ENCODE measurements at places on chromosomes 6 and 20. TPM values are rescaled to one million over a fixed set of nuclear protein-coding genes. Genes with fewer than 3 reads are reported as not detected.

DNA sequence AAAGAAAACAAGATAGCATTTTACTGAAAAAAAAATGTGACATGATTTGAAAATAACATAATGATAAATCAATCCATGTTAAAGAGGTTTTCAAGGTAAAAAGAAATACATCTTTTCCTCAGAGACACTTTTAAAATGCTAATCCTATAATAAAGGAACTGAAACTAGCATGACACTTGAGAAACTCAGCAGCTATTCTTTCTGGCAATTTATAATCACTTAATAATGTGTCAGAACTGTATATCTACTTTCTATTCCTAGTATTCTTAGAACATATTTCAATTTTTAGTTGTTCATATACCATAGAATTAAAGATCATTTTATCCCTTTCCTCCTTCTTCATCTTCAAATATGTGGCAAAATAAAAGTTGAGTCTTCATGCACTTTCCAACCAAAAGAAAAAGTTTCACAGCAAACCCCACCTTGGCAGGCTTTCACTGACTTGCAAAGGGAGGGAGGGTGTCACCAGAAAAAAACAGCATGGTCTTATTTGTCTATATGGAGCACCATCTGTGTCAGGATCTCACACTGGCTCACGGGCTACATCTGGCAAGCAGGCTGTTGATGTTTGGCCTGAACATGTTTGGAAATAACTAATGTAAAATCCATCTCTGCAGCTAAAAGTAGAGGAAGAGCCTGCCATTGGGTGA, 48.5 kb downstream of the FHL5 start:
- no peak for DNase-seq

DNA sequence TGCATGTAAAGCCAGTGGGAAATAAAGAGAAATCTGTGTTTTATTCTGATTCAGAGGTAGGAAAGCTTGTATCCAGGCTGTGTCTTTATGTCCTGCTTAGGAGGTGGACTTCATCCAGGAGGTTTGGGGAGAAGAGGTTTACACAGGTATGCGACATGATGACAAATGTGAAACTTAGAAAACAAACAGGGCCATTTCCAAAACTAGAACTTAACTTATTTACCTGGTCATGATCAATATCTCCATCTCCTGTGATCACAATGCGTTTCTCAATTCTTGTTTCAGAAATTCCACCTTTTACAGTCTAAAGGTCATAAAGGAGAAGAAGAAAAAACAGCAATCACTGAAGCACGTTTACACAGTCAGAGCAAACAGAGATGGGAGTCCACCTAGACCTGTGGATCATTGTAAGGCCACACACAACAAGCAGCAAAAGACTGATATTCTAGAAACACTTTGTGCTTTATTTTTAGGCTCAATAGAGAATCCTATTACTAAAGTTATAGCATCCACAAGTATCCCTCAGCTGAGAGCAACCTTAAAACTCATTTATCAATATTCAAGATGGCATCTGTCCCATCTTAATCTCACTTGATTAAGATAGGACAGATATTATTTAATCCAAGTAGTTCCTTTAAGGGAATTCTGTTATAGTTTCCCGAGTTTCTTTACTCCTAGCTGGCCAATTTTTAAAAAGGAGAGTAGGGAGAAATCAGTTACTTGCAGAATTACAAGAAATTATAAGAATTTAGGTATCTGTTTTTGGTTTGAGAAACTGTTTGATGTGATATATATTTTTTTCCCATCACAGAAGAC, 36.4 kb downstream of the SMLR1 start:
- DNase-seq = no peak

GRCh38 chr20:11861479-11861878, 56.2 kb upstream of the BTBD3 start:
- DNase-seq = no peak

- no peak for DNase-seq
These were observed 3.5 kb upstream of the GHRH start for GRCh38 chr20:37265152-37265551.

GRCh38 chr6:33959329-33959651, 155.5 kb upstream of the MLN start:
- no peak for DNase-seq

DNA sequence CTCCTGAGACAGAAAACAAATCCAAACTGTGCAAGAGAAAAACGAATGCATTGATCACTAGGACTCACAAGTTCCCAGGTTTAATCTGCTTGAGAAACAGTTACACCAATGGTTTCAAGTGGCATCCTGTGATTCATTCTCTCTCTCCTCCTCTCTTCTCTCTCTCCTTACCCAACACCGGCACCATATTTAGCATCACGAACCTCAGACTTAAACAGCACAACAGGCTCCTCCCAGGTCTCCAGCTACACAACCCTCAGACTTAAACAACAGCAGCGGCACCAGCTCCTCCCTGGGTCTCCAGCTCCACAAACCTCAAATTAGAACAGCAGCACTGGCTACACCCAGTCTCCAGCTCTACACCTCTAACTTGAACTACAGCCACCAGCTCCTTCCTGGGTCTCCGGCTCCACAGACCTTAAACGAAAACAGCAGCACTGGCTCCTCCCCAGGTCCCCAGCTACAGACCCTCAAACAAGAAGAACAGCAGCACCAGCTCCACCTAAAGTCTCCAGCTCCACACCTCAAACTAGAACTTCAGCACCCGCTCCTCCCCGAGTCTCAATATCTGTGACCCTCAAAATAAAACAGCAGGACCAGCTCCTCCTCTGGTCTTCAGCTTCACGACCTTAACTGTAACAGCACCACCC, 355.9 kb downstream of the PREX1 start:
- no peak for DNase-seq

- no peak for DNase-seq
These were observed 279.6 kb upstream of the JAG1 start for GRCh38 chr20:10953437-10953836.

Gene RIMS1
- total RNA-seq = 1.1 TPM

Gene CPNE5
- total RNA-seq = 0.11 TPM
